ENCODE measurements at places on chromosomes 7 and 10.

- DNase-seq: no peak
Measured at GRCh38 chr10:132397671-132398565, 918 bp downstream of the PWWP2B start.

GRCh38 chr10:89175816-89176215 lies 31.3 kb downstream of the CH25H start:
- no peak for DNase-seq

GRCh38 chr10:6781133-6781770 lies 201.2 kb upstream of the PRKCQ start:
- DNase-seq: no peak

DNA sequence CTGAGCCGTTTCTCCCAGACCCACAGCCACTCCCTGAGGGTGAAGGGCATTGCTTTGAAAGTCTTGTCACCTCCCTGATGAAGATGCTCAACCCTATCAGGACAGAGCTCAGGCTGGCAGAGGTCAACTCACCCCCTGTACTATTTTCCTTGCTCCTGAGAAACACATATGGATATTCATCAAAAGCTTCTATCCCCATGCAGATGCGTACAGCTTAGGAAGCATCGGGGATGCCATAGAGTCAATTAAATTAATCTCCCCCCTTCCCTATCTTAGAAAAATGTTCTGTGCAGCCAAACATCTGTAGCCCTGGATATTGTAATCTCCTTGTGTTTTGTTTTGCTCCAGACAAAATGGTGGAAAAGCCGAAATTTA lies 67.2 kb downstream of the EMX2 start:
- no peak for DNase-seq

DNA sequence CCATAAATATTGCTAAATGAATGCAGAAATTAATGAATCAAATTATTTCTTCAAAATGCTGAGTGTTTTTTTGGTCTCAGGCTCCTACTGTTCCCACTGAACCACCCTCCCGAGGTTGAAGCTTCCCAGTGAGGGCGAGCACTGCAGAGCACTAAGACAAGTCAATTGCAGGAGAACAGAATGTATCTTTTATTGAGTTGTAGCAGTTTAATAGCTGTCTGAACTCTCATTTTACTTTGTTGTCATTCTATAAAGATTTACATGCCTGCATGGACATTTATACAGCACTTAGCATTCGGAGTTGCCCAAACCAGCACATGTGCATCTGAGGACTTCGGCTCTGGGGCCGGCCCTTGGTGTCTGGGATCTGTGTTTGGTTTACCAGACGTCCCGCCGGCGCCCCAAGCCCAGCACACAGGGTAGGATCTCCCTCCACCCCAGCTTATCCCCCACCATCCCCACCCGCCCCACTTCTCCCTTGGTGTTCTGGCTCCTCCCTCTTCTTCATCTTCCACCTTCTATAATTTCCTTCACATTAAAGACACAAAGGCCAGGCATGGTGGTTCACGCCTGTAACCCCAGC lies 211.0 kb upstream of the SH2B2 start:
- DNase-seq: no peak

DNA sequence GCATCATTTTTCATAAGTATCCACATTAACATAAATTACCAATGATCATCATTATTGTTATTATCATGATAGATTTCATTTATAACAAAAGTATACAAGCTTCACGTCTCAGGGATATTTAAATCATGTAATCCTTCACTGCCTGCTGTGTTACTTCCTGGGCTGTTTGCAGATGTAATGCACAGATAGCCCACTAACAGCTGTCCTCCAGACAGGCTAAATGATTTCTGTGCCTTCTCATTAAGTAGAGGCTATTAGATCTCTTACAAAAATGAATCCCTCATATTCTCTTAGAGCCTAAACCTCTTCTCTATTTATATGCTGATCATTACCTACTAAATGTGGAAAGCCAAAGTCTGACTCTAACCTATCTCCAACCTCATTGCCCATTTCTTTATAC lies 9.3 kb downstream of the PCLO start:
- DNase-seq: no peak

GRCh38 chr7:139774376-139774775 lies 3.4 kb downstream of the HIPK2 start:
- no peak for DNase-seq

DNA sequence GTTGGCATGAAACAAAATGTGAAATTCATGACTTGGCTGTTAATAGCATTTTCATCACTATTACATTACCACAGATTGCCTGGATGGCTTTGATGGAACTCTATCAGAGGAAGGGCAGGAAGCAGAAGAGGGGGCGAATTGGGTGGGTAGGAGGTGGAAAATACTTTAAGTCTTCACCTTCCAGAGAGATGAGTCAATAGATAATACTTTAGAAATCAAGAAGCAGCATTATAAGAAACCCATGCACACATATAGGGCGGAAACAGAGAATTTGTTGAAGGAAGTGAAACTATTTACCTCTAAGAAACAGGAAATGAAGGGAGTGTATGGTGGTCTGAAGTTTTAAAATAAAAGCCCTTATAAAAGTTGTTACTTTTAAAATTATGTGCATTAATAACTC lies 152.1 kb upstream of the TARP start:
- DNase-seq: no peak

DNA sequence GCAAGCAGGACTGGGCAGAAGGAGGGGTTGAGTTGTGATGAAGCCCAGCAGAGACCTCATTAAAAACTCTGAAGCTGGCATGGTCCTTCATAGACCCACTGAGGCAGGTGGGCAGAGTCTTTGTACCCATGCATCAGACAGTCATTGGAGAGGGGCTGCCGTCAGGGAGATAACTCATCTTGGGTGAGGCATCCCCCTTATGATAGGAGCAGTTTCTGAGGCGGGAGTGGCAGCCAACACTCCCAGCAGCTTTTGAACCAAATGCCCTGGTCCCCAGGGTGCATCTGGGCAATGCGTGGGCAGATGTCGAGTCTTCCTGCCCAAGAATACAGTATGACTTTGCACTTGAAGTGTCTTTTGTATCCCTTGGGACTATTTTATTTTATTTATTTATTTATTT lies 68.1 kb downstream of the HTR5A start:
- no peak for DNase-seq

- DNase-seq: no peak
Measured at GRCh38 chr7:110253093-110253492, 837.8 kb upstream of the LRRN3 start.

GRCh38 chr7:18378989-18379605 lies 116.5 kb upstream of the HDAC9 start:
- no peak for DNase-seq

- DNase-seq: peak; percentile 66
Measured at GRCh38 chr7:120272261-120272660, 714 bp upstream of the KCND2 start.

DNA sequence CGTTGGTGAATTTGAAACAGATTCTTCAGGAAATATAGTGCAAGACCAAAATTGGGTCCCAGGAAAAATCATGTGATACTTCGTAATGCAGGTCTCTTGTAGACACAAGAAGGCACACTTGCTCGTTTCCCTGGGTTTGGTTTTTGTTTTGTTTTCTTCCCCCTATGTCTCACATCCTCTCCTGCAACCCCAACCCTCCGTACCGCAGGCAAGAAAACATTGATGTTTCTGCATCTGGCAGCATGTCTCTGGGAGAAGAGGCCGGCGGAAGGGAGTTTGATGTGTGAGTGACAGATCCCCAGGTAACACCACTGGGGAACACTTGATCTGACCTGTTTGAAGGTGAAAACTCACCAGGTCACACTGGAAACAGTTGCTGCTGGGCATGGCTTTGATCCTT lies 718.5 kb downstream of the AUTS2 start:
- no peak for DNase-seq

DNA sequence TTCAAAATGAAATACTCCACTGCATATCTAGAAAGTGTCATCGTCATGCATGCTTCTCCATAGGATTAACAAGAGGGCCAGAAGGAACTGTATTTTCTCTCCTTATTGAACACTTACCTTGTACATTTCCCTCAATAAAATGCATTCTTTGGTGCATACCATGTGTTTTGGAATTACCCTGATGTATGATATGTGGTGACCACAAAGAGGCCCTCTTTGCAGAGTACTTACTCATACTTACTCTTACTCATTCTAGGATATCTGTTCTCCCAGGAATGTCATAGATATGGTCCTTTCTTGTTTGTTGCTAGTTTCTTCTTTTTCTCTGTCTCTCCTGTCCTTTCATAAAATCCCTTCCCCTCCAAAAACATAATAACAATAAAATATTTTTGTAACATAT lies 1087.1 kb upstream of the POT1 start:
- no peak for DNase-seq

GRCh38 chr10:132739225-132739613 lies 46.7 kb downstream of the NKX6-2 start:
- no peak for DNase-seq

DNA sequence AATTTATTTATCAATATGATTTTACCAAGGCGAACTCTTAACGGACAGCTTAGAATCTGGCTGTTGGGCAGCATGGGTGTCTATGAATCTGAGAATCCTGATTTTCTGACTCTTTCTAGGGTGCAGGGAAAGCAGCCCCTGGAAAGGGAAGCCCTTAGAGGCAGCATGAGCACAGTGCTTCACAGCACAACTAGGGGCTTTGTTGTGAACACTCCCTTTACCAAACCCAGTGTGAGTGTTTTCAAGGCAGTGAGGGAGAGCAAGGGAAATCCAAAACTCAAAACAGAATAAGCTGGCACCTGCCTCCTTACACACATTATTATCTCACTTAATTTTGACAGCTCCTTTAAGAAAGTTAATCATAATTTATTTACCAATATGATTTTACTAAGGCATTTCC lies 116.3 kb upstream of the CSTF2T start:
- DNase-seq: no peak

DNA sequence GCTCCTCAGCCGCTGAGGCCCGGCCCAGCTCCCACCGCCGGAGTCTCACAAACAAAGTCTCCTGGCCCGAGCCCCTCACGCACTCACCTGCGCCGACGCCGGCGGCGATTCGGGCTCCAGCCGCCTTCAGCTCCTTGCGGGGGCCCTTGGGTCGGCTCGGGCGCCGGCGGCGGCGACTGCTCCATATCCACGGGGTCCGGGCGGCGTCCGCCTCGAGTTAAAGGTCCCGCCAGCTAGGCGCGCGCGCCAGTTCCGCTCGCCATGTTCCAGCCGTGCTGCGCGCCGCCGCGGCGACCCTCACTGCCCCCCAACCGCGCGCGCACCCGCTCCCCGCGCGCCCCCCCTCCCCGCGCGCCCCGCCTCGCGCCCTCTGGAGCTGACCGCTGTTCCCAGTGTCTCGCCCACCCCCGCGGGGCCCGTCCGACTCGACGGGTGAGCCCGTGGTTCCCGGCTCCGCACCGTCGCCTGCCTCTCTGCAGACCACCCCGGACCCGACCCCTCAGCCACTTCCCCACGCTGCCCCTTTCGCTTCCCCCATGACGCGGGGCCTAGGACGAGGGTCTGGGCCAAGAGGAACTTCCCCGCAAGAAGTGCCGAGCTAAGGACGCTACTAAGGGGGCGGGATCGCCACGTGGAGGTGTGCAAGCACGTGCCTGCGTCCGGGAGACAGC lies 396.1 kb downstream of the ZNF33B start:
- DNase-seq: peak; percentile 33

GRCh38 chr10:78445308-78445707 lies 411.6 kb downstream of the RPS24 start:
- no peak for DNase-seq

GRCh38 chr7:141685285-141686023 lies 16.5 kb downstream of the DENND11 start:
- no peak for DNase-seq

DNA sequence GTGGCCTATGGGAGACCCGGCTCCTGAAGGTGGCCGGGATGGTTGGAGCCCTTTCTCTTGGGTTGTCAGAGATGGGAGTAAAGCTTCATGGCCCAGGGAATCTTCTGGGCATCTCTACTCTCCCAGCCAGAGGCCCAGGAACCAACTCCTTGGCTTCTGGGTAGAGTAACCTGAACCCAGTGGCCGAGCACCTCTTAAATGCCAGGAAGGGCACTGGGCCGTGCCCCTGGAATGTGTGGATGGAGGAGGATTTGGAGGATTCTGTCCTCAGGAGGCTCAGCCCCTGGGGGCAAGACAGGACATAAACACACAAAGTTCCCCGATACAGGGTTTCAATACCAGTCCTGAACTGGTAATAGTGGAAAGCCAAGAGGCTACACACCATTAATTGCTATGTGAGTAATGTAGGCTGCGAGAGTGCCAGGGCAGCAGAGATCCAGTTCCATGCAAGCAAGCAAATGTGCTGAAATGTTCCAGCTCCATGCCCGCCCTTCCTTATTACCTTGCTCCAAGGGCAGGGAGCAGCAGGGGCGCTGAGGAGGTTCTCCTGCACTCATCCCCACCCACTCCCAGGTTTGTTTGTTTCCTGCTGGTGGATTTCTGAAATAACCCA lies 1.2 kb downstream of the PALD1 start:
- DNase-seq: no peak

- no peak for DNase-seq
Measured at GRCh38 chr10:5526691-5527331, 2.0 kb downstream of the CALML3 start.
